T-helper 2 cell treated with Interferon-gamma antibody and Interleukin-4, amounts not matched to agents 5 μg/mL and 100 μg/mL, for 36 hours (primary cell): ENCODE measurements at places on chromosomes 11 and 22.
A peak's percentile ranks its signal among the peaks of the same experiment; 100 is the strongest.

- DNase-seq = no peak
Measured at GRCh38 chr11:93198215-93198845, 539 bp upstream of the SLC36A4 start.

- no peak for DNase-seq
Measured at GRCh38 chr11:2363577-2364370, 13.3 kb upstream of the CD81 start.

GRCh38 chr22:28369854-28370253, 309.8 kb downstream of the TTC28 start:
- peak; percentile 37 for DNase-seq

- no peak for DNase-seq
Measured at GRCh38 chr11:95143106-95143681, 53.5 kb downstream of the ENDOD1 start.

DNA sequence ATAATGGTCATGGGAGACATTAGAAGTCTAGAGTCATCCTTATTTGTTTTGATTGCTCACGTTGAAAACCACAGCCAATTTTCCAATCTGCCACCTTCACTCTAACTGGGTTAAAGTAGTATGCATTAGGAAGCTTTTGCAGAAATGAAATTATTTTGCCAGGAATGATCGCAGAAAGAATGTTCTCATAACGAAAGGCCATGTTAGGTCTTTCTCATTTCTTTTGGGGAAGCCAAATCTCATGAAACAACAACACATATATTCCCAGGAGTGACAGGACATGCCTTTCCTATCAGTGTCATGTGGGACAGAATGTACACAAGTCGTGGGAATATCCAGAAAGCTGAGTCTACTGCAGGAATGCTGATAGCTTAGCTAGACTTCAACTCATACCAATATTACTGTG, 386.3 kb downstream of the AASDHPPT start:
- DNase-seq = no peak

DNA sequence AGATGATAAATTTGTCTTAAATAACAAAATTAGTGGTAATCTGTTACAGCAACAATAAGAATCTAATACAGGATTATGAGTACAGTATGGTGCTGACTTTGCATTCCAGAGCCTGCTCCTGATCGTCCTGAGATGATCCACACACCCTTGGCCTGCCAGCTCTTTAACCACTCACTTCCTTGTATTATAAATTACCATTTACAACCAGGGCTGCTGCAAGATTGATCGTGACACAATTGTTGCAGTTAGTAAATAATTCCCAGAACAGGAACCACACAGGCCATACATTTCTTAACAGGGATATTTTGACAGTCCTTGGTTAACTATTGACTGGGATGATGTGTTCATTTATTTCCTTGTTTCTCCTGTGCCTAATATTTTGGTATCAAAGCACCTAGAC, 3.8 kb upstream of the CBLIF start:
- DNase-seq = no peak

DNA sequence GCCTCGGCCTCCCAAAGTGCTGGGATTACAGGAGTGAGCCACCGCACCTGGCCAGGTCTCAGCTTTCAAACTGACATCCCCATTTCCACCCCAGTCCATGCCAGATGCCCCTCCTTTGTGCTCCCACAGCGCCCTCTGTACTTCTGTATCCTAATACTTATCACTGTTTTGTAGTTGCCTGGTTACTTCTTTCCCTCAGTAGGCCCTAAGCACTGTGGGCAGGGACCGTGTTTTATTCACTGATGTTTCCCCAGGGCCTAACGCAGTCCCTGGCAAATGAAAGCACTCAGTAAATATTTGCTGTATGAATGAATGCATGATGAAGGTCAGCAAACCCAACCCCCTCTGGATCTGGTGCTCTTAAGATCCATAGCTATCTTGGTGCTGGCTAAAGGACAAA, 2.2 kb upstream of the TRIM3 start:
- no peak for DNase-seq

GRCh38 chr11:75499423-75500190, 26.1 kb downstream of the GDPD5 start:
- no peak for DNase-seq

DNA sequence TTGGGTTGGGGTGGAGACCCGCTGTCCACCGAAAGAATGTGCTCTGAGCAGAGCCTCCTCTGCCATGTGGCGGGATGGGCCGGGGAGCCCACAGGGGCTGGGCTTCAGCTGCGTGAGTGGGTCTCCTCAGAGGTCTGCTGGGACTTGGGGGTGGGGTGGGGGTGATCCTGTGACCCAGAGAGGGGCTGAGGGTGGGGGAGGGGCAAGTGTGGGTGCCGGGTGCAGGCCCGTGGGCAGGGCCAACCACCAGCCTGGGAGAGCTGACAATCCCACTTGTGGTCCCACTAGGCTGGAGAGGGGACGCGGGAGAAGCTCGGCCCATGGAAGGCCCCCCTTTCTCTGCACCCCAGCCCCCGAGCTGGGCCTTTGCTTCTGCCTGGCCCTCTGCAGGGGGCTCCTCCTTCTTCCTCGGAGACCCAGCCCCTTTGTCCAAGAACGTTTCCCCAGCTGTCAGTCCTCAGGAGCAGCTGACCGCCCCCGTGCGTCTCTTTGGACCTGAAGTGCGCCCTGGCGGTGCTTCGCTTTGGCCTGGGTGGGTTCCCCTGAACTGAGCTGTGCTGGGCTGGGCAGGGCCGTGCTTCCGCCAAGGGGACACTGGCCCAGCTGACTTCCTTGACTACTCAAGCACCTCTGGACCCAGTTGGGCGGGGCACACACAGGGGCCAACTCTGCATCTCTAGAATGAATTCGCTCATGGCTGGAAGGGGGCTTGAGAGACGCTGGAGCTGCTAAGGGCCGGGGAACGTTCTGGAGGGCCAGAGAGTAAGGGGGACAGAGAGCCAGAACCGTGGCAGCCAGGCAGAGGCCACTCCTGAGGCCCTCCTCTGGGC, 30.2 kb downstream of the OSBPL5 start:
- no peak for DNase-seq

DNA sequence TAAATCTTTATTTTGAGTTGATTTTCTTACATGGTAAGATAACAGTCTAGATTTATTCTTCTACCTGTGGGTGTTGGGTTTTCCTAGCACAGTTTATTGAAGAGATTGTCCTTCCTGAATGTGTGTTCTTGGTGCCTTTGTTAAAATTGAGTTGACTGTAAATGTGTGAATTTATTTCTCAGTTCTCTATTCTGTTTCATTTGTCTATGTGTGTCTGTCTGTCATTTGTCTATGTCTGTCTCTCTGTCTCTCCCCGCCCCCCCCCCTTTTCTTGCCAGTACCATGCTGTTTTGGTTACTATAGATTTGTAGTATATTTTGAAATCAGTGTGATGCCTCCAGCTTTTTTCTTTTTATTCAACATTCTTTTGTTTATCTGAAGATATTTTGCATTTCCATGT, 114.7 kb upstream of the SERPIND1 start:
- DNase-seq = no peak

GRCh38 chr11:110379261-110379660, 50.5 kb upstream of the FDX1 start:
- DNase-seq = no peak

GRCh38 chr11:119491753-119492510, 69.0 kb upstream of the THY1 start:
- DNase-seq = no peak

GRCh38 chr22:19911540-19912270, 29.9 kb upstream of the COMT start:
- DNase-seq = no peak

DNA sequence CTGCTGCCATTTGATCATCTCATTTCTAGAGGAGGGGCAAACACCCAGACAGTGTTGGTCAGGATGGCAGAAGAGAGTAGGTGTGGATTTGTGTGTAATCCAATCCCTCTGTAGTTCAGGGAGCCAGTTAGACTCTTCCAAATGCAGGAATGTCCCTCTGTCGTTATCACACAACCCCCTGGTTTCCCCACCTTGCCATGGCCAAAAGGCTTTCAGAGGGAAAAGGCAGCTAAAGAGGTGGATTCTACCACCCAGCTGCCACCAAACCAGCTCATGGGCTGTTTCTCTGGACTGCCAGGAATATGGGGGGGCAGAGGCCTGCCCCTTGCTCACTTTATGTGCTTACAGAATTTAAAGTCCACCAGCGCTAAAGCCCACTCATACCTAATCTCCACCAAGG, 18.1 kb downstream of the TSKU start:
- no peak for DNase-seq

DNA sequence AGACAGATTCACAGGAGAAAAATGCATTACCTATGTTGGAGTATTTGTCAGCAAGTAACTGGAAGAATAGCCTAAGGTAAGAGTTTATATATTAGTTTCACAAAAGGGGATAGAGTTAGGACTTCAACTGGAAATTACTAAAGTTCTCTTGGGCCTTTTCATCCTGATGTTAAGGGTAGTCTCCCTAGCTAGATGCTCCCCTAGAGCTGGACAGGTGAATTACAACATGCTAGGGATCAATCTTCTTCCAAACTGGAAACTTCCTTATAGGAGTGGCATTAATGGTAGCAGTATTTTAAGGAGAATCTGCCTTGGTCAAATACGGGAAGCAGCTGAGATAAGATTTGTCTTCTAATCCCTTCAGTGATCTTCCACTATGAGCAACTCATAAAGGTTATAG, 632.8 kb upstream of the RAG2 start:
- no peak for DNase-seq

DNA sequence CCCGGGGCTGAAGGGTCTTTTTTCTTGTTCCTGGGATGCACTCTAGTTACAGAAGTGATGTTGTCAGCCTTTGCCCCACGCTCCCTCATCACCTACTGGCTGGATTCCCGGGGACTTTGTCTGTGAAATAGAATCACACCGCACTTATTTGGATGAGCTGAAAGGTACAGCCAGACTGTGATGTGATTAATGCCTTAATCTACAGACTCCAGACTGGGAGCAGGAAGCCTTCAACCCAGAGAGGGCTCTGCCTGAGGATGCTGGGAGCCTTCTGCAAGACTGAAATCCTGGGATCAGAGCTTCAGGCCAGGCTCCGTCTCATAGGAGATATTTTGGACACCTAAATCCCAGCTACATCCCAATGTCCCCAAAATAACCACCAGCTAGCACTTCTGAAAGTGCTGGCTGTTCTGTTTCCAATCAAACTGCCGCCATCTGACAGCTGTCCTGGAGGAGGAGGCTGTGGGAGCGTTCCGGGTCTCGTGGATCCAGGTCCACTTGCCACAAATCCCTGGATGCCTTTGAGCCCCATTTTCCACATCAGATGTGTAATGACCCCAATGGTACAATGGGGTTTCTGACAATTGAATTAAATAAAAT, 688.5 kb downstream of the TBC1D22A start:
- no peak for DNase-seq

DNA sequence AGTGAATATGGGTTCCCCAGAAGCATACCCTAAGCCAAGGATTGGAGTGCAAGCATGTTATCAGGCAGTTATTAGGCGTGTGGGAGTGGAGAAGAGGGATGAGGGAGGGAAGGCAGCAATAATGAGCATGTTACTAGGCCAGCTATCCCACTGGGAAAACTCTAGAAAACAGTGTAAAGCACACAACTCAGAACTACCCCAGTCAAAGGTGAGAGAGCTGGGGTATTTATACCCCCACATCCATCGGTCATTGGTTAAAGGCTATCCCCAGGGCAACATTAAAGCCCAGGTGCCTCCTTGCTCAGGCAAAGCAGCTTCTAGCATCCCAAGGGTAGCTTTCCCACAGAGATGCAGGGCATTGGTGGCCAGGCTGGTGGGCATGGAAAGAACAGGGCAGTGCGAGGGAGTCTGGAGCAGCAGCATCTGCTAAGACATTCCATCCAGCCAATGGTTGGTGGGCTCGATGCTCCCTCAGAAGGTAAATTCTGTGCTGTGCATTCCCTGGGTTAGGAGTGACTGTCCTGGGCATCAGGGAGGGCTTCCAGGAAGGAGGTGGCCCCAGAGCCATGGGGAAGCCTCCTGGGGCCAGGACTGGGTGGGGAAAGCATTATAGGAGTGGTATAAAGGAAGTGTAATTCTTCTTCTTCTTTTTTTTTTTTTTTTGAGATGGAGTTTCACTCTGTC, 21.1 kb upstream of the LRRC10B start:
- DNase-seq = no peak

DNA sequence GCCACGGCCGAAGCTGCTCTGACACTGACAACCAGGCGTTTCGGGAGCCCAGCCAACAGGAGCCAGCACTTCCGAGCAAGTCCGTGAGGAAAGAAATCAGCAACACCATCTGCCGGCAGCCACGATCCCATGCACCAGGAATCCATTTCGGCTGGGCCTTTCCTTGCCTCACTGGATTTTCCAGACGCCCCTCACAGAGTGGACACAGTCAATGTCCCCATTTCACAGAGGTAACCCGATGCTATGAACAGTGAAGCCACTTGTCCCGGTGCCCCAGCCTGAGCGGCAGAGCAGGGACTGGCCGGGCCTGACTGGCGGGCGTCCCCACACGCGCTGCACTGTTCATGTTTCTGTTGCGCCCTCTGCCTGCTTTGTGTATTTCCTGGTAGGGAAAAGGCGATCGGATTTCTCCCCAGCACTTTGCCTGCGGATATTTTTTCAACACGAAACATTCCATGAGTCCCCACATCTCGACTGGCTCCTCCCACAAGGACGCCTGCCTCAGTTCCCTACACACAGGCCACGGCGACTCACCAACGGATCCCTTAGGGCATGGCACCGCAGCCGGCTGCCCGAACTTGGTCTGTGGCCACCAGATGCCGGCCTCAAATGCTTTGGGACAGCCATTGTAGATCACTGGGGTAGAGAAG, 55.3 kb downstream of the TRMU start:
- no peak for DNase-seq

DNA sequence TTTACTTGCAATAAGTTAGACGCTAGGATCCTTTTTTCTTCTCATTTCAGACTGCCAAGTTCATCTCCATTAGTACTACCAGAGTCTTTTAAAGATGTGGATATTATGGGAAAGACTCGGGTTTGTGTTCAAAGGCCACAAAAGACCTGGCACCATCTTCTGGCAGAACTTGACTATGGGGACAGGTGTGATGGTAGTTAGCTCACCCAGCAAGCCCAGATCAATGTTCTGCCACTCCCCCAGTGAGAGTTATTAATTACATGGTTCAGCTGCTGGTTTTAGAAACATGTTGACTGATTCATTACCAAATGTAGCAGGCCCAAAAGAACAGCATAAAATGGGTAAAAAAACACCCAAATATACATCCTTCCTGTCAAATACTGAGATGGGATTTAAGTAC, 333.5 kb upstream of the PITPNB start:
- DNase-seq = no peak

DNA sequence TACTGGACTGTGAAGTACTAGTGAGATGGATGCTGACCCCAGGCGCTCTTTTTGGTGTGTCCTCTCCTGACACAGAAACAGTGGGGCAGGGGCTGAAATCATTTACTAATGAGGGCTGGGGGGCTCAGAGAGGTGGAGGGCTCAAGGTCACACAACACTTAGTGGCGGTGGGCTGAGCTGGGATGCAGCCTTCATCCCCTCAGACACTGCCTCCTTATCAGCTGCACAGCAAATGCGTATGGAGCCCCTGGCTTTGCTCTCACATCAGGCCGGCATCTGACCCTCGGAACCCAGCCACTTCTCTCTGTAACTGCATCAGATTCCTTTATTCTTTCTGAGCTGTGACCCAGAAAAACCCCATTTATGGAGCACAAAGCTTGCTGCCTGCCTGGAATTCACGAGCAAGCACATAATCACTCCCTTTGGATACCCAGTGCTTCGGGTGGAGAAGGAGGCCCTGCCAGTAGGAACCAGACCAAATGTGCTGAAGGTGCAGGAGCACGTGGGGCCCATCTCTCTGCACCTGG, 736.6 kb downstream of the TBC1D22A start:
- DNase-seq = no peak
